ENCODE measurements at places on chromosomes 7 and 10.

DNA sequence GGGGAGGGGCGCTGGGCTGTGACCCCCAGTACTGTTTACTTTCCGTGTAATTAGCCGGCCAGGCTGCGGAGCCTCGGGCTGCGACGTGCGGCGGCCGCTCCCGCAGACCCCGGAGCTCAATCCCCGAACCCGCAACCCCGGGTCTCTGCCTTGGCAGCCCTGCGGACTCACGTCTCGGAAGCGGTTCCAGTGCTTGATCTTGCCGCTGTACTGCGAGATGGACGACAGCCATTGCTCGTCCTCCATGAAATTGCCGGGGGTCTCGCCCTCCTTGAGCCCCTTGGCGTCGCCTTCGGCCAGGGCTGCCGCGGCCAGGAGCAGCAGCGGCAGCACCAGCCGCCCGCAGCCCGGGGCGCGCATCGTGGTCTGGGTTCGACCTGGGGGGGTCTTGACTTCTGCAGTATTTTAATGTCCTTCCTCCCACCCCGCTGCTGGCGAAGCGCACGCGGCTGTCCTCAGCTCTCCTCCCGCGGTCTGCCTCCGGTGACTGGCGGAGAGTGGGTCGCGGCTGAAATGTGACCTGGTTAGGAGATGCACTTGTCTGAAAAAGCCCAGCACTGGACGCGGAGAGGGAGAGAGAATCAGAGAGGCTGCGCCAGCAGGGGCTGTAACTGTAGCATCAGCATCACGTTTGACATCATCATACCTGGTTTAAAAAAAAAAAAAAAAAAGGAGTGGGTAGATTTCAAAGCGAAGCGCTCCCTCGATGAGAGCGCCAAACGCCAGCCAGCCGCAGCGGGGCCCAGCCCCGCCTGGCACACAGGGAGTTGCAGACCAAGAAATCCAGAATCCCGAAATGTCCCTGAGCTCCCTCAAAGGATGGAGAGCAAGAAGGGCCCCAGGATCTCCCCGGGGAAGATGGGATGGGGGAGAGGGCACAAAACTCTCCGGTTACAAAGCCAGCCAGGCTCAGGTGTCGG lies at the start of gene SPOCK2:
Gene SPOCK2, minus strand, starts transcription at position 583 of the 920 bp plus-strand sequence. Its CDS starts 223 bp downstream, at position 360.
- no peak for DNase-seq

DNA sequence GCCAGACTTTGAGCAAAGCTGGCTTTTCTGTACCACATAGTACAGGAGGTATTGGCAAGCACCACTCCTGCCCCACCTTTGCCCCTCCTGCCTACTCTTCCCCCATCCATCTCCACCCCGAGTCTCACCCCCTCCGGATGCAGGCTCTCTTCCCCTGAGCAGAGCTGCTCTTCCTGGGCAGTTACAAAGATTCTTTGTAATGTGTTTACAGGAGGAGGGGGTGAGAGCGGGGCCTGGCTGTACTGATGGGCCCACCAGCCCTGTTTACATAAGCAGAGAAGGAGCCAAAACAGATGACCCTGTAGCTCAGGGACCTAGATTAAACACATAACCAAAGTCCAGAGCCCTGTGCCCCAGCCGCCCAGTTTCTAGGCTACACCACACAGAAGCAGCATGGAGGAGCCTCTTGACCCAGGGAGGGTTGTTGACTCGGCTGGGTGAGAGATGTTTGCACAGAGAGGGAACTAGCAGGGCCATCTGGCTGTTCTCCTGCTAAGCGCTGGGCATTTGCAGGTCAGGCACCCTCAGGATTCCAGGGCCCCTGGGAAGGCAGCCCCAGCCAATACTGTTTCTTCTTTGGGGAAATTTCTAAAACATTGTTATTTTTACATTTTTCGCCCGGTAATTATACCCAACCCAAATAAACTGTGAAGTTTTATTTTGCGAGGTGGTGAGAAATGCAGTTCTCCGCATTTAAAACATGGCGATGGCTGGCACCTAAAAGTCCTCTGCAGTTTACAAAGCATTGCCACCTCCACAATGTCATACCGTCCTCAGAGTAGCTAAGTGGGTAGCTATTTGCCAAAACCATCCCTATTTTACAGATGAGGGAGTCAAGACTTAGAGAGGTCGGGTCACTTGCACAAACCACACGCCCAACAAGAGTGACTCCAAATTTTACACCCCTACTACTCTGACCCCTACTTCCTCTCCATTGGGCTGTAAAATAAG lies 11.4 kb upstream of the ZKSCAN1 start:
- no peak for DNase-seq

DNA sequence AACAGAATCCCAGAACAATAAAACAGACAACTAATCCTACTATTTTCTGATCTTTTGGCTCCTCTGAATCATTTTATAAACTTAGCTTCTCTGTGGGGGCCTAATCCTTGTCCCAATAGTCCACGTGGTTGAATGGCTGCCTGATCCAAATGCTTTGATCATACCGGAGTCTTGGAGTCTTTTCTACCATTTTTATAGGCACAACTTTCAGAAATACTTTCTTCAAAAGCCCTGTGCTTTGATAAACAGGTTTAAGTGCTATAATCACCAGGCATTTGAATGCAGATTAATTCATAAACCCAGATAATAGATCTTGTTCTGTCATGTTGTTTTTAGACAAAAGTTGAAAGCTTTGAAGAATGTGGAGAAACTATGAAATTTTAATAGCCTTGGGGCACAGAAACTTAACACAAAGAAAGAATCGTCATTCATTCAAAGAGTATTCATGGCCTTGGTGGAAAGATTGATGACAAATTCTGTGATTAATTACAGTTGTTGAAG lies 163.7 kb downstream of the AHR start:
- DNase-seq = no peak

- DNase-seq = no peak
Measured at GRCh38 chr10:74072503-74072902, 74.6 kb downstream of the VCL start.

- DNase-seq = no peak
Measured at GRCh38 chr7:48053736-48054135, 18.4 kb downstream of the C7orf57 start.

GRCh38 chr7:64098-64915 lies 128.1 kb upstream of the FAM20C start:
- peak; percentile 36 for DNase-seq

GRCh38 chr10:3566627-3567026 lies 218.4 kb downstream of the KLF6 start:
- no peak for DNase-seq

GRCh38 chr7:105853931-105854419 lies 22.4 kb downstream of the ATXN7L1 start:
- no peak for DNase-seq

- DNase-seq = no peak
Measured at GRCh38 chr7:95845007-95845406, 72.7 kb downstream of the DYNC1I1 start.

GRCh38 chr7:43872406-43873110 lies 3.2 kb upstream of the MRPS24 start:
- peak; percentile 90 for DNase-seq

DNA sequence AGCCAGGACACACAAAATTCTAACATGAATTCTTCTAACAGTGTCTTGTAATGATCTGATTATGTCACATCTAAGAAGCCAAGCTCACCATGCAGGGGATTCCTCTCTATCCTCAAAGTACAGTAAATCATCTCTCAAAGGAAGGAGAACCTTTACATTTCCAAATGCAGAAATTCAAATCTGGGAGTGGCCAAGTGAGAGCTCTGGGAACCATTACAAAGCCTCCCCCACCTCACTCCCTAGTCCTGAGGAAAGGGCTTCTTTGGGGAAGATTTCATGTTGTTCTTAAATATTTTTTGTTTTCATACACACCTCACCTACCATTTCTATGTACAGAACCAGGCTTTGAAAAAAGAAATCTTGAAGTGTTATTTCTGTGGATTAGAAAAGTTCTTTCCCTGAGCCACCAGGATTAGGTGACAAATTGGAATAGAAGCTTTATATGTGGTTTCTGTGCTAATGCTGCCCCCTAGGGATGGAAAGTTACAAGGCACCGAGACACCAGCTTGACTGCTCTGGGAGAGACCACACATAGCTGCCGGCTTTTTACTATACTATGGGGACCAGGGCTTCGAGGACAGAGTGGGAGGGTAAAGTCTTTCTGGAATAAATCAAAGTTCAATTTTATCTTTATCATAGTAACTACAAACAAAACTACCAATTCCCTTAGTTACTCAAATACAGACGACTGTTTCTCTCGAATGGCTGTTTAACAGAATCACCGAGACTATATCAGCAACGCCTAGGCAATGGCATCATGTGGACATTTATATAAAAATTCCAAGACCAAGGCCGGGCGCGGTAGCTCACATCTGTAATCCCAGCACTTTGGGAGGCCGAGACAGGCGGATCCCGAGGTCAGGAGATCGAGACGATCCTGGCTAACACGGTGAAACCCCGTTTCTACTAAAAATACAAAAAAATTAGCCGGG lies 116.1 kb downstream of the RNF216 start:
- DNase-seq = peak; percentile 63

DNA sequence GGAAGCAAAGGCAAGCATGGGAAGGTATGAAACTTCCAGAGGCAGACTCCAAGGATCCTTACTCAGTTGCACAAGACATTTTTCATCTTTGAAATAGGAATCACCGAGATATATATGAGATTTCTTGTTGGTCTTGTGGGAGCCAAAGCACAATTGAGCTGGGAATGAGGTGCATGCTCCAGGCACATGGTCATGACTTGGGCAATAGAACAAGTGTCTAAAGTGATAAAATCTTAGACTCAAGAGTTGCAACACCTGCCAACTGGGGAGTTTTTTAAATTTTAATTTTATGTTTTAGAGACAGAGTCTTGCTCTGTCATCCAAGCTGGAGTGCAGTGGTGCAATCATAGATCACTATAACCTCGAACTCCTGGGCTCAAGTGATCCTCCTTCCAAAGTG lies 169.5 kb upstream of the ADCY1 start:
- no peak for DNase-seq

DNA sequence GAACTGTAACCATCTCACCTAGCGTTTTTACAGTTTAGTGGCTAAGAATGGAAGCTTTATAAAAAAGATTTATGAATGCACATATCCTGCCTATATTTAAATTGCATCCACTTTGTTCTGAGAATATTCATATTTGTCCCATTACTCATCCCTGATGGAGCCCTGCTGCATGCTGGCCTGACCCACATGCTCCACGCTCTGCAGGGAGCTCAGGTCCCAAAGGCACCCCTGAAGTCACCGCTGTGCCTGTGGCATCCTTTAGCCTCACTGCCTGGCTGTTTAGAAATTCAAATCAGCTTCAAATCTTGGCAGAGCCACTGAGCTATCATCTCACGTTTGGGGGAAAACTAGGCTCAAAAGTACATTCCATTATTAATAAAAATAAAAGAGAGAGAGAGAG lies 24.4 kb downstream of the C10orf90 start:
- peak; percentile 45 for DNase-seq

DNA sequence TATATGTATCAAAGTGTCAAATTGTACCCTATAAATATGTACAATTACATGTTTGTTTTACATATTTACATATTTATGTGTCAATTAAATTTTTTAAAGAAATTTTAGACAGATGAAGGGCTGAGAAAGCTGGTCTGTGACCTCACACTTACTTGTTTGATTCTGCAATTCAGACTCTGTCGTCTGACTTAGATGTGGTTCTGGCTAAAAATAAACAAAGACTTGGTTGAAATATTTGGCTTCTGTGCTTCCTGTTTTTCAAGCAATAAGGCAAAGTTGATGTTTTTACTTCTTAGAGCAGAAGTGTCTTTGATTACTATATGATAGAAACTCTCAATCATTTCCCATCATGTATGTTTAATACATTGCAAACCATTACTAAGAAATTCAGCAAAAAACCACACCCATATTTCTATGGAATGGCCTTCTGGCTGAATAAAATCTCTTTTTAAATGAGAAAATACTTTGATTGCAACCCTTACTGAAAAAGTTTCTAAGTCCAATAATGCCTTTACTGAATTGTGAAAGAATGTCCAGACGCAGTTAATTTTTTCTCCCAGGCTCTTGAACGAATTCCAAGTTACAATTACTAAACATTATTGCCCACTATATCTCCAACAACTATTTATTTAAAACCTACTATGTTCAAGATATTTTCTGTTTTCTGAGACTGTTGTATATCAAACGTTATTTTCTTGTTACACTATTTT lies 59.5 kb upstream of the PRKG1 start:
- DNase-seq = no peak

DNA sequence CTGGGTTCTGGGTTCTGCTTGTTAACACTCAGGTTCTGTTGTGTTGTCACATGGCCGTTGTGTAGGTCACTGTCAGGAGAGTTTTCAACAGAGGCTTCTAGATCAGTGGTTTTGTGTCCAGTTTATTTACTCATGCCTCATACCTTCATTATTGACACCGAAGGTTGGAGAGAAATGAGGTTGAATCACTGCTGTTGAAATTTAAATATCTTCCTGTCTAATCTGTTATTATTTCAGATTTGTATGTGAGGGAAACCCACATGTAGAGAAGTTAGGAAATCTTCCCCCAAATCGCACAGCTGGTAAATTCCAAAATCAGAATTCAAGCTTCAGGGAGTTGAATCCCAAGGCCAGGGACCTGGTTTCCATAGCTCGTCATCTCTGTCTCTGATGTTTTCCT lies 28.3 kb upstream of the KLF6 start:
- DNase-seq = no peak

- no peak for DNase-seq
Measured at GRCh38 chr7:81439591-81439990, 330.3 kb downstream of the HGF start.

DNA sequence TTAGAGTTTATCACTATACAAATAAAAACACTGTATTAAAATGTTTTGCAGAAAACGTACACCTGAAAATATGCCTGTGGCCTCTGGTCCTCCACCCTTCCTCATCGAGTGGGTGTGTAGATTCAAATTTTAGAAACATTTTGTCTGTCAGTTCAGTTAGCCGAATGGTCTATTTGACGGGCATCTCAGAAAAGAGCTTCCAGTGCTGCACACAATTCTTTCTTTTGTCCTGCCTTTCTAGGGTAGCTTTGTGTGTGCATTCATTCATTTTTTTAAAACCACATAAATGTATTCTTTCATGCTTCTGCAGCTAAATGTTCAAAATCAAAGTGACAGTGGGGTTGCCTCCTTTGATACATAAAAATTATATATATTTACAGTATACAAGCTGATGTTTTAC lies 46.8 kb downstream of the GNAI1 start:
- no peak for DNase-seq

GRCh38 chr10:80684259-80684658 lies 146.6 kb downstream of the SH2D4B start:
- peak; percentile 11 for DNase-seq

DNA sequence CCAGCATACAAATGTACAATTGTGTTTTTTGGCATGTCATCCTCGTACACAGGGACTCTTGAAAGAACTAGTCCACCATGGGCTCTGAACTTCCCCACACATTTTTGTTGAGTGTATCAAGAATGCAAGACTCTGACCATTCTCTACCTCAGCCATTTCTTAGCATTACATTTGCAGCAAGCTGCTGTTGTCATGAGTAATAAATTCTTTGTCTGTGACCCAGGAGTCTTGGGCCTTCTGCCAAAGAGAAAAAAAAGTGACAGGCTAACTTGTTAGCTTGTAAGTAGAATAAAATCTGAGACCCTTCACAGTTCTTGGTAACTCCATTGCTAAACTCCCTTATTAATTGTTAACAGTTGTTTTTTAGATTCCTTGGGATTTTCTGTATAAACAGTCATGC lies 542.3 kb upstream of the MBL2 start:
- DNase-seq = peak; percentile 98

GRCh38 chr7:69678494-69679187 lies 80.4 kb downstream of the AUTS2 start:
- DNase-seq = no peak

GRCh38 chr7:109387530-109387929 lies 817.9 kb downstream of the DNAJB9 start:
- no peak for DNase-seq

All from HS-5 (cell line).